ENCODE measurements at places on chromosomes 7 and 10. TPM values are rescaled to one million over a fixed set of nuclear protein-coding genes. Genes with fewer than 3 reads are reported as not detected.

GRCh38 chr10:124597846-124598165 is 136.2 kb downstream of the LHPP start:
- no peak for DNase-seq

DNA sequence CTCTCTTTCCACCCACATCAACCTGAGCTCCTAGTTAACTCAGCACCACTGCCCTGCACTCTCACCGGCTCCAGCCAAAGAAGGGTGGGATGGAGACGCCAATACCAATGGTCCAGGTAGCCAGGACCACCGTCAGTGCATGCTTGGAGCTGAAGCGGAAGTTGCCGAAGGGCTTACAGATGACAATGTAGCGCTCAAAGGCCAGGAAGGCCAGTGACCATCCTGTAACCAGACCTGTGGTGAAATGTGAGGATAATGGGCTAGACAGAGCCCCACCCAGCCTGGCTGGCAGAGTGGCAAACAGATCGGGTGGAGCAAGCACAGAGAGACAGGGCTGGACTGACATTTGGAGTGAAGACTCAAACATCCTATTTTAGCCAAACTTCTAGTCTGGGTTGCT is 673 bp downstream of the OPN1SW start:
- DNase-seq: no peak

Gene TMEM26
- total RNA-seq: 2.9 TPM

DNA sequence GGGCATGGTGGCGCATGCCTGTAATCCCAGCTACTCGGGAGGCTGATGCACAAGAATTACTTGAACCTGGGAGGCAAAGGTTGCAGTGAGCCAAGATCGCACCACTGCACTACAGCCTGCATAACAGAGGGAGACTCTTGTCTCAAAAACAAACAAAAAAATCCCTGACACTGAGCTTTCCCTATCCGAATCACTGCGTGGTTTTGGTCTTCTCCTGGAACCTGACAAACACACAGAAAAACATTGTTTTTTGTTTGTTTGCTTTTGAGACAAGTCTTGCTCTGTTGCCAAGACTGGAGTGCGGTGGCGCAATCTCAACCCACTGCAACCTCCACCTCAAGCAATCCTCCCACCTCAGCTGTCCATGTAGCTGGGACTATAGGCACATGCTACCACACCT is 50.4 kb upstream of the PTPRN2 start:
- no peak for DNase-seq

DNA sequence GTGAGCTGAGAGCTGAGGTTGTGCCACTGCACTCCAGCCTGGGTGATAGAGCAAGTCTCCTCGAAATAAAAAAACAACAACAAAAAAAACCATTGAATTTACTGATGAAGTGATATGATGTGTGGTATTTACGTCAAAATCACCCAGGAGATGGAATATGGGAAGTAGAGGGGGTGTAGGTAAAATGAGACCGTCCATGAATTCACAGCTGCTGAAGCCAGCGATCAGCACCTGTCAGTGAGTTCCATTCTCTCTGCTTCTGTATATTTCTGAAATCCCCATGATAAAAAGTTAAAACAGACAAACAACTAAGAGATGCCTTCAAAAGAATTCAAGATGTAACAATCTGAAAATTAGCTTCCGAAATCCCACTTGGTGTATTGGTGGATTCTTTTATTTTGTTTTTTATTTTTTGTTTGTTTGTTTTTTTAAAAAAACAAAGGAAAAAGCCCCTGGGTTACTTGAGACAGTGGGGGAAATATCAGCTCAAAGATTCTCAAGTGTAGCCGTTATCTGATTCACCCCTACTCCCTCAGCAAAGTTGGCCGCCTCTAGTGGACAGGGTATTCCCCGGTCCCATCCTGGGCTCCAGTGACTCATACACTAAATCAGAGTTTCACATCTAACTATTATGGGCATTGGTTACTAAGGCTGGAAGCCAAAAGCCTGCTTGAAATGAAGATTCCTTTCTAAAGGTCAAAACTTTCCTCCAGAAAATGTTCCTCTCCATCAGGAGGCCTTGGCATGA is 76.4 kb downstream of the MAP3K8 start:
- no peak for DNase-seq

GRCh38 chr10:120683454-120683853 is 167.7 kb upstream of the WDR11 start:
- no peak for DNase-seq

GRCh38 chr7:106566196-106566595 is 94.8 kb downstream of the CCDC71L start:
- DNase-seq: no peak

GRCh38 chr10:8338177-8338766 is 283.8 kb downstream of the GATA3 start:
- no peak for DNase-seq

DNA sequence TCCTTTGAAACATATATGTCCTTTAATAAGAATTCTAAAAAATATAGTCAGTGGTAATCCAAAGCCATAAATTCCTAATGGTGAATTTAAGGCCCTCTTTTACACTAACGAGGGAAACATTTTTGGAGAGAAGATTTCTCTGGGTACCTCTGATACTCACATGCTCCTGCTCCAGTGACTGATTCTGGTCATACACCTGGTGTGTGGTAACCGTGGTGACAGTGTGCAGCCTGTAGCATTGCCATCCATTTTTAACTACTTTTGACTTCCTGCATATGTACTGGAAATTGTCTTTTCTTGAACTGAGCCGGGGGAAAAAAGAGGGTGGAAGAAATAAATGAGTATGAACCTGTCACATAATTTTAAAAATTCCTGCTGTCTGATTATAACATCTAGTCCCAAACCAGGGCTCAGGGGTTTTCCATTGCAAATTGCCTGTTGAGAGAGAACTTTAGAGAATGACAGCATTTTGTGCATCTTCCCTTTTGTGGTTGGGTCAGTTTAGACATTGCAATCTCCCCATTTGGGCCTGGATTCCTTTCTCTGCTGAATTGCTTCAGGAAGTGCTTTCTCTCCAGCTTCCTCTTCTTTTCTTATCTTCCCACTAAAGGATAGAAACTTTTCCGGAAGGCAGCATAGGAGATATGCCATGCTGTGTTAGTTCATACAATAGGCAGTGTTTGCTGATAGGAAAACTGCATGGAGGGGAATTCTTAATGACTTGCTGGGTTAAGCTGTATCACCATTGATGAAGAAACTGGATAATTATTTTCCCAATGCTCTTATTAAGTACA is 125.5 kb downstream of the GRM3 start:
- DNase-seq: no peak

Gene EBLN1
- total RNA-seq: not detected

GRCh38 chr10:87659571-87660483 is at the start of gene PAPSS2:
Gene PAPSS2, plus strand, starts transcription at chr10:87659878. Its CDS starts 104 bp downstream, at chr10:87659982.
- DNase-seq: no peak

- DNase-seq: no peak
These were observed 112.5 kb downstream of the DOCK1 start for GRCh38 chr10:127017541-127018297.

Gene TET1
- 2.4 TPM for total RNA-seq

GRCh38 chr7:82593780-82594179 is 150.2 kb upstream of the CACNA2D1 start:
- DNase-seq: no peak

Gene INSIG1
- 103 TPM for total RNA-seq

DNA sequence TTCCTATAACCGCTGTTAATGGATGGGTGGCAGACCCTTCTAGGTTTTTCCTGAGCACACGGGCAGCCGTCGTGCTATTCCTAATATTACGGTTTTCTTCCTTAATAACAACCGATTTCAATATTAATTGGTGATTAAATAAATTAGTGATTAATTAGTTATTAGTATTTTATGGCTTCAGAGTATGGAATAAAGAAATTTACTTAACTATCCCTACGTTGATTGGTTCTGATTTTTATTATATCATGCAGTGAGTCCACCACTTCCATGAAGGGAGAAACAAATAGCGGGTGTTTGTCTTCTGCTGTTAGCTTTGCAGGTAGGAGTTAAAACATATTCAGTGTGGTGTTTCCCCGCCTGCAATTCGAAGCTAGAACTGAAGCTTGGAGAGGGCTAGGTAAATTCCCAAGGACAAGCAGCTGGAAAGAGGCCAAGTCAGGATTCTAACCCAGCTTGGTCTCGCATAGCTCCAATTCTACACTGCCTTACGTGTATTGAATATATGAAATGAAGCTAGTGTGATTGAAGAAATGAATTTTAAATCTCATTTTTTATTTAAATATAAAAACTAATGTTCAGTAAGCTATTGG is 928 bp upstream of the CSTF2T start:
- DNase-seq: peak; percentile 5

Gene BMI1
- total RNA-seq: 24.2 TPM

GRCh38 chr7:131284702-131285419 is 42.8 kb upstream of the MKLN1 start:
- DNase-seq: no peak

GRCh38 chr10:129334266-129334665 is 132.8 kb upstream of the MGMT start:
- no peak for DNase-seq

DNA sequence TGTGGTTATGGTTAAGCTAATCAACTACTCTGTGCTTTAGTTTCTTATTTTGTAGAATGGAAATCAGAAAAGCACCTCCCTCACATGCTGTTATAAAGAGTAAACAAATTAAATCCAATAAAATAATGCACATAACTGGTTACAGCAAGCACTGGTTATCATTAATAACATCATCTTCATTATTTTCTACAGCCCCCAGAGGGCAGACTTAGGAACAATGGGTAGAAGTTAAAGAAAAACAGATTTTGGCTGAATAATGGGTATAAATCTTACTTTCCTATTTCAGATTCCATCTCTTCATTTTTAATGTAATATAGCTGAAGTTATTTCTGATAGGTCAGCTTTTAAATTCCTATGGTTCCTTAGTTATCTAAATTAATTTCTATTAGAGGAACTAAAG is 126.5 kb downstream of the DOCK4 start:
- no peak for DNase-seq

Gene TEX47
- total RNA-seq: not detected
